ENCODE measurements at places on chromosomes 13 and 19. TPM values are rescaled to one million over a fixed set of nuclear protein-coding genes. Genes with fewer than 3 reads are reported as not detected.

PGLYRP1 gene
- total RNA-seq, result not detected

ZNF253 gene
- total RNA-seq, result 37.9 TPM

UQCRFS1 gene
- total RNA-seq, result 34.8 TPM

C19orf67 gene
- not detected for total RNA-seq

ZNF69 gene
- 33.9 TPM for total RNA-seq

TGDS gene
- total RNA-seq, result 10.5 TPM

METTL21C gene
- not detected for total RNA-seq

C19orf73 gene
- total RNA-seq, result 1.3 TPM

CGB2 gene
- total RNA-seq, result not detected

AKT2 gene
- total RNA-seq, result 150 TPM

PRR36 gene
- 21.8 TPM for total RNA-seq

GNG7 gene
- total RNA-seq, result 13.9 TPM

RXFP2 gene
- not detected for total RNA-seq

CYP2S1 gene
- total RNA-seq, result 0.39 TPM

ZNF8 gene
- total RNA-seq, result 20.0 TPM

ZNF71 gene
- total RNA-seq, result 21.7 TPM

ZC3H4 gene
- total RNA-seq, result 104 TPM

IGSF23 gene
- not detected for total RNA-seq

CBY2 gene
- not detected for total RNA-seq

NUP58 gene
- total RNA-seq, result 81.9 TPM

KASH5 gene
- total RNA-seq, result not detected

SYT5 gene
- total RNA-seq, result 3.5 TPM

OR7D2 gene
- total RNA-seq, result 1.6 TPM

NEK5 gene
- 0.12 TPM for total RNA-seq

SSC5D gene
- 1.5 TPM for total RNA-seq

SERPINE3 gene
- not detected for total RNA-seq

TMEM59L gene
- total RNA-seq, result 6.4 TPM

Data from neural crest cell (in vitro differentiated cells).